Fibroblast of the conjunctiva (primary cell): ENCODE measurements at places on chromosomes 1 and 21.

DNA sequence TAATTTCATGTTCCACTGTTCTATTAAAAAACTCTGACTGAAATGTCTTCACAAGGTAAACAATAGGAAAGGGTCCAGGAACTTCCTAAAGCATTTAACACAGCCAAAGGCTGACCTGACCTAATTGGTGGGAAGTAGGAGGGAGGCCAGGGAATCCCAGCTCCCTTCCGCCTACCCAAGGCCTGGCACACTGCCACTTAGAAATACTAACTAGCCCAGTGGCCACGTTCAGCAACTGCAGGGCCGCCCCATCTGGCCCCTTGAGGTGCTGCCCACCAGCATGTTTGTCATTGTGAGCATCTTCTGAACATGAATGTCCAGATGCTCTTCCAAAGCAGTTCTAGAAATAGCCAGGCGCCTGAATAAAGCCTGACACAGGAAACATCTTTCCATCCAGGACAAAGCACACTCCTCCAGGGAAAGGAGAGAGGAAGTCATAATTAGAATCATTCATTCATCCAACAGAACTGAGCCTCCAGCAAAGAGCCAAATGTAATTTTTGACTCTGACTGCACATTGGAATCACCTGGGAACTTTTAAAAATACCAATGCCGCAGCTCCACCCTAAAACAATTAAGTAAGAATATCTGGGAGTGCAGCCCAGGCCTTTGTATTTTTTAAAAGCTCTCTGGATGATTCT lies 44.6 kb upstream of the BCL9 start:
- DNase-seq = no peak

DNA sequence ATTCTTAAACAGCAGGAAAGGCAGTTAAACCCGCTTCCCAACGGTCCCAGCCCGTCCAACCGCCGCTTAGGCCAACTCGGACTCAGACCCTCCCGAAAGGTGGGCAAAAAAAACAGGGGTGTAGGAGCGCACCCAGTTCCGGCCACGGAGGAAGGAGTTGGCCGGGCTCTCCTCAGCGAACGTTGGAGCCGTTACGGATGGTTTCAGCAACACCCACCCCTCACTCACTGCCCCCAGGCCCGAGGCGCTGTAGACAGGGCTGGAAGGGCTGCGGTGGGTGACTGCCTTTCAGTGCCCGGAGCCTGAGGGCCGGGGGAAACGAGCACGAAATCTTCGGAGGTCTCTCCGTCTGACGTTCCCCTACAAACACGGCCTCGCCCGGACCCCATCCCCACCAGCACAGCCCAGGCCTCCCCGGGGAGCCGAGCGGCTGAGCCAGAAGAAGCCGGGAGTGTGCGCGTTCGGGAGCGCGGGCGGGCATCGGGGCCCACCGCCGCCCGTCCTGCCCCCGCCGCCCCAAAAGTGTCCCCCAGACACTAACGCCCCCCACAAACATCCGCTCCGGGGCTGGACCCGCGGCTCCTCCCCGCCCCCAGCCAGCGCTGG lies 1.3 kb downstream of the KDM5B start:
- no peak for DNase-seq

DNA sequence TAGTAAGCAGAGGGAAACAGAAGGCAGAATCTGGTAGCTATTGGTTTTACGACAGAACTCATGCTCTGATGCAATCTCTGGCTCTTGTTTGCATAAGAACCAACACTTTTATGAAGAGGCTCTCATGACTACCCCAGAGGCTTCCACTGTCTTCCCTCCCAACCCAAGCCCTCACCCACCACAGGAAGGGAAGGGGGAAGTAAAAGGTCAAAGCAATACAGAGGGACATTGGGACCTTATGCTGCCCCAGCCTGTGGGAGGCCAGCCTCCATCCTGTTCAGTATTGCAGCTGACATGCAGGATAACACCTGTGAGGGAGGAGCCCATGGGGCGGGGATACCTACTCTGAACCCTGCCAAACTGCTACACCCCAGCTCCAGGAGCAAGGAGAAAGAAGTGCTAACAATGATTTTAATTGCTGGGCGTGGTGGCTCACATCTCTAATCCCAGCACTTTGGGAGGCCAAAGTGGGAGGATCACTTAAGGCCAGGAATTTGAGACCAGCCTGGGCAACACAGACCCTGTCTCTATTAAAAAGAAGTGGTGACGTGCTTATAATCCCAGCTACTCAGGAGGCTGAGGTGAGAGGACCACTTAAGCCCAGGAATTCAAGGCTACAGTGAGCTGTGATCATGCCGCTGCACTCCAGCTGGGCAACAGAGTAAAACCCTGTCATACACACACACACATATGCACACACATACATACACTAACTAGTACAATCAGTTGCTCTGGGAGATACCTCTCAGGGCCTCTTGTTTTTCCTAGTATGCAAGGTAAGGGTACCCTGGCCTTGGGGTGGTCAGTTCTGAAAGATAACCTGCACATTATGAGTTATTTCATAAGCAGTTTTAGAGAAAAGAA lies 9.5 kb downstream of the MR1 start:
- DNase-seq = no peak

- DNase-seq = no peak
These were observed 170.6 kb upstream of the C21orf91 start for GRCh38 chr21:17989780-17990179.

DNA sequence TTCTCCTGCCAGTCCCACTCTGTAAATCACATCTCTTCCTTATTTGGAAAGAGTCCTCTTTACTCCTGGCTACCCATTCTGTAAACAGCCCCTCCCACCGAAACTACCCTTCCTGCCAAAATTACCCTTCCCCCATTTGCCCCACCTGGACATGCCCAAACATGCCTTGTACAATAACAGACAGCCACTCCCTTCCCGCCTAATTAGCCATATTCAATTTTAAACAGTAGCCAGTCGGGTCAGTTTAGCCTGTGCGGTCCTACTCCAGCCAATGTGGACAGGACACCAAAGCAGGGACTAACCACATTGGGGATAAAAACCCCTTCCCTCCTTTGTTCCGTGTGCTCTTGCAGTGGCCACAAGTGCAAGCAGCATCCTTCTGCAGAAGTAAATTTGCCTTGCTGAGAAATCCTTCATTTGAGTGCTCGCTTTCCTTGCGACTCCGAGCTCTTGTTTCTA lies 56.3 kb upstream of the MAP10 start:
- no peak for DNase-seq

DNA sequence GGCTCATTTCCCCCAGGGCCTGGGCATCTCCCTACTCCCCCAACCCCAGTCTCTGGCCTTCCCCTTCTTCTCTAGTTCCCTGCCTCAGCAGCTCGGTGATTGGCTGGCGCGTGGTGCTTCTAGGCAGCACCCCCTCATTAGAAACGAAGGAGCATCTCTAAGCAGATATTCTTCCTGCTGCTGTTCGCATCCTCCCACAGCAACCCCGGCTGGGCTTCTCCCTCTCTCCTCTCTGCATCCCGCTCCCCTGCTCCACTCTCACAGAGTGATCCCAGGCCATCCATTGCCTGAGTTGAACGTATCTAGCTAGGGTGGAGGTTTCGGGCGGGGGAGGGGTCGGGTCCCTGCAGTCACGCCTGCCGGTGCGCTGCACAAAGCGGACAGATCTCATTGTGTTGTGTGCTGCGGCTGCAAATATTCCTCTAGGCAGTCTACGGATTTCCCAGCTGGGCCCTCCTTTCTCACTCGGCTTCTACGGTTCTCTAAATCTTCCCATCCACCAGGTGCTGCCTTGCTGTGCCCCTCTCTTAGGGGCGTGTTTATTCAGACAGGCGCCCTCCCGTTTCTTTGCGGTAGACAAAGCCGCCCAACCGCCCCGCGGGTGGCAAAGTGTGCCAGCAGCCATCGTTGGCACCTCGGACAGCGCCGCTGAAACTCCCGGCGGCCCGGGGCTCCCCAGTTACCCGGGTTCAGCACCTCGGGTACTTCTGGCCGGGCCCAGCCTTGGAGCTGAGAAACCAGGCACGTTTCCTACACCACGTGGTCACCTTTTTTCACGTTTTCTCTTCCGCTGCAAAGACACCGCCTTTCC lies 2.2 kb downstream of the CACNA1E start:
- no peak for DNase-seq

GRCh38 chr1:97489834-97490233 lies 431.0 kb downstream of the DPYD start:
- no peak for DNase-seq

DNA sequence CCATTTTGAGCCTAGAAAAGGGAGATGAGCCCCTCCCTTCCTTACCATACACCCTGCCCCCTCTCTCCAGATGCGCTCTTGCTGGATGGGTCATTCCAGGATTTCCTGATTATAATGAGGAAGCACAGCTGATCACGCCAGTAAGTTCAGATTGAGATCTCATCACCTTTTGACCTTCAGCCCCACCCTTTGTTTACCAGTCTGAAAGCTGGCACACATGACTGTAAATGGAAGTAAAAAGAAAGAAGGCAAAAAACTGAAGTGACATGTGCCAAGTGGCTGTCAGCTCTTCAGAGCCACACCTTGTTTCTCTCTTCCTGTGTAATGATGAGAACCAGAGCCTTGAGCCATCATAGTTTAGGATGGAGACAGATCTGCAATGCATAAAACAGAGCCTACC lies 27.9 kb downstream of the S1PR1 start:
- no peak for DNase-seq

GRCh38 chr1:193769651-193770050 lies 583.2 kb upstream of the B3GALT2 start:
- no peak for DNase-seq

- DNase-seq = no peak
These were observed 144.7 kb downstream of the RYR2 start for GRCh38 chr1:237186675-237187074.

DNA sequence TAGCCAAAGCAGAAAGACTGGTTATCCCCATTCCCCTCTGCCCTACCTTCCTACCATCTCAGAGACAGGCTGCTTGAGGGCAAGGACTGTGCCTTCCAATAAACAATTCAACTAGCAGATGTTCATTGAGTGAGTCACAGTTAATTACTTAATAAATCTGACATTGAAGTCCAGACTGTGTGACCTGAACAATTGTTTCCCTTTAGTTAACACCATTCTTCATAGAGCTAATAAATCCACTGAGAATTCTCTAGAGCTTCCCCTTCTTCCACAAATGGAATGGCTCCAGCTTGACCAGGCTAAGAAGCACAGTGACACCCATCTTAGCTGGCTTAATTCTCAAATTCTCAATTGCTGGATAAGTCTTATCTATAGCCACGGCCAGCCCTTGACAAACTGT lies 61.9 kb upstream of the GJA5 start:
- DNase-seq = no peak

DNA sequence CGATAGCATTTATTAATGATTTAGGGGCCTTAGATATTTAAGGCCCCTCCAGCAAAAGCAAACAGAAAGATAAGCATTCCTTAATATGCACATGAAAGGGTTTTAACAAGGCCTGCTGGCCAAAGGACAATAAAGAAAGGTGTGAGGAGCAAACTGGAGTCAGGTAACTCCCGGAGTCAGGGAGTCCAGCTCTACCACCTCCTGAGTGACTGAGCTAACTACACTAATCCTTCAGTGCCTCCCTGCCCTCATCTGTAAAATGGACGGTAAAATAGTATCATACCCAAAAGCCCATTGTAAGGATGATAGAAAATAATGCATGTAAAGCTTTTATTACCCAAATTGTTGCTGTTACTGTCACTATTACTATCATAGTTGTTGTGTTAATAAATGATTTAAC lies 161.7 kb downstream of the SIPA1L2 start:
- no peak for DNase-seq

DNA sequence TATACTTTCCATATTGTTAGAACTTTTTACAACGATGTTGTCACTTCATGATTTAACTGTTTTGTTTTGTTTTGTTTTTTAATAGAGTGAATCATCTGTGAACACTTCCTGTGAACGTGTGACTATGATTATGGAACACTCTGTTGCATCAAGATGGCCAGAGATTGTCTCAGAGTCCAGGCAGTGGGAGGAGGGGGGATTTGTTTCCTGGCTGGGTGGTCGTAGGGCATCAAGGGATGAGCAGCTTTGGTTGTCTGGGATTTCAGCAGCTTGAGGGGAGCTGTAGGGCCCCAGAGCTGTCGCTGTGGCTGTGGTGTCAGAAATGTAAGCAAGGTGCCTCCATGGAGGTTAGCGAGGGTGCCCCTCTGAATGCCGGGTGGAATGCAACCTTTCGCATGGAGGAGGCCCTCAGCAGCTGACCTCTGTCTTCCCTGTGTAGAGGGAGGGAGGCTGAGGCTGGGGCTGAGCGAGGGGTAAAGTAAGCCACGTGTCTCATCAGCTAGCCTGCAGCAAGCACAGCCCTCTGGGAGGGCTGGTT lies 21.4 kb downstream of the NEK2 start:
- DNase-seq = no peak

DNA sequence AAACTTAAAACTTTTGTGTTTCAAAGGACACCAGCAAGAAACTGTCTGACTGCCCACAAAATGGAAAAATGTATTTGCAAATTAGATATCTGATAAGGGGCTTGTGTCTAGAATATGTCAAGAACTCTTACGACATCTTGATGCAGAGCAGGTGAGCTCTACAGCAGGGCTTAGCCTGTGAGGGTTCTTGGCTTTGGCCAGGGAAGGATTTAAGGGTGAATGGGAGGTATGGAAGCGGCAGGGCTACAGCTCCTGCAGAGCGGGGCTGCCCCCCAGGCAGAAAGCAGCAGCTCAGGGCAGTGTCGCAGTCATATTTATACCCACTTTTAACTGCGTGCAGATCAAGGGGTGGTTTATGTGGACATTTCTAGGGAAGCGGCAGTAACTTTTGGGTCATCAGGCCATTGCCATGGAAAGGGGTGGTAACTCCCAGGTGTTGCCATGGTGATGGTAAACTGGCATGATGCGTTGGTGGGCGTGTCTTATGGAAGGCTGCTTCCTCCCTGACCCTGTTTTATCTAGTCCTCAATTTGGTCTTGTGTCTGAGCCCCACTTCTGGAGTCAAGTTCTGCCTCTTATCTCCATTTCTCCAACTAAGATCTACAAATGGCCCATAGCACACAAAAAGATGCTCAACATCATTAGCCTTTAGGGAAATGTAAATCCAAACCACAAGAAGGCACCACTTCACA lies 23.2 kb downstream of the MORN1 start:
- no peak for DNase-seq

- DNase-seq = no peak
These were observed 469.8 kb upstream of the OLFM3 start for GRCh38 chr1:102466487-102466886.

DNA sequence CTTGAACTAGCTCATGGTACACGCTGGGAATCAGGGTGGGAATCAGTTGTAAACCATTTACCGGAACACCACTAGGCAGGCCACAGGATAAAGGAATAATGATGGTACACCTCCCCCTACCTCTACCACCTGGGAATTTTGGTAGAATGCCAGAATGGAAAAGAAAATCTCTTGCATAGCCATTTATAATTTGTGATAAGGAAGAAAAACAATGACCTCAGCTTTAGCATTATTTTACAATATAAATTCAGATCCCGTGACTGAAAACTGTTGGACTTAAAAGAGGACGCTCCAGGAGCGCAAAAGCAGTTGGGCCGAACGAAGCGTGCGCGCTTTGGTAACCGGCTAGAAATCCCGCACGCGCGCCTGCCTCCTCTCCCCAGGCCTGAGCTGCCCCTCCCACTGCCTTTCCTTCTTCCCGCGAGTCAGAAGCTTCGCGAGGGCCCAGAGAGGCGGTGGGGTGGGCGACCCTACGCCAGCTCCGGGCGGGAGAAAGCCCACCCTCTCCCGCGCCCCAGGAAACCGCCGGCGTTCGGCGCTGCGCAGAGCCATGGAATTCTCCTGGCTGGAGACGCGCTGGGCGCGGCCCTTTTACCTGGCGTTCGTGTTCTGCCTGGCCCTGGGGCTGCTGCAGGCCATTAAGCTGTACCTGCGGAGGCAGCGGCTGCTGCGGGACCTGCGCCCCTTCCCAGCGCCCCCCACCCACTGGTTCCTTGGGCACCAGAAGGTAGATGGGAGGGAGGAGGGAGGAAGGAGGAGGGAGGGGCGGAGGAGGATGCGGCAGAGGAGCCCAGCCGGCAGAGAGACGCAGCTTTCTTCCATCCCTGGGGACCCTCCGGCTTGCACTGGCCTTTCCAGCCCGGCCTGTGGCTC lies at the start of gene CYP4X1:
TSS of gene CYP4X1 (plus strand) at position 402 of the 873 bp plus-strand sequence. CDS start at position 551, 149 bp downstream.
- no peak for DNase-seq
